Fibroblast of pulmonary artery (primary cell): ENCODE measurements at places on chromosomes 4 and X.

DNA sequence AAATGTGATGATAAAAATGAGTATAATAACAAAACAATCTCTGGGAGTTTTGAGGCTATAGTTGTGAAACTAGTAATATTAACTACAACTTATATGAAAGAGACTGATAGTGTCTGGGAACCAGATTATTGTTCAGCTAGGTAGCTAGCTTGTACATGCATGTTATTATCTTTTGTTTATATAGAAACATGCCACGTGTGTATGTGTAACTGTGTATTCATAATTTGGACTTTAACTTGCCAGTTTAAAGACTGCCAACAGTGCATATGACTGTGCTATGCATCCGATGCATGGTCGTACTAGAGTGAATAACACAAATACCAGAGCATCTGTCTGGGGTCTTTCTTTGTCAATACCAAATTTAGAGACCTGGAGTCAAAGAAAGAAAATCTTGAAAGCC, 92.2 kb downstream of the ADGRL3 start:
- no peak for DNase-seq

- no peak for DNase-seq
Measured at GRCh38 chr4:151355155-151355554, 29.8 kb upstream of the SH3D19 start.

DNA sequence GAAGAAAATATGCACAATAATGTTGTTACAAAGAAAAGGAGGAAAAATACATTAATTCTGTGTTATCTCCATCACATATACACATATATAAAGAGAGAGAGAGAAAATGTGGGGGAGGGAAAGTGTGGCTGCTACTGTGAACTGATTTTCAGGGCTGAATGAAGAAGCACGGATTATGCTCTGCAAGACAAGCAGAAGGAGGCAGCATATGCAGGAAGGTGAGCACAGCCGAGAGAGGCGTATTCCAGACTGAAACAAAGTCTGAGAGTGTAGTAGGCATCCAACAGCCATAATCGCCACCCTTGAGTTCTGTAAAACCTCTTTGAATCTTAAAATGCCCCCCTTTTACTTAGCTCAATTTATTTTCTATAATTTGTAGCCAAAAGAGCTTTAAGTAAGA, 1081.8 kb upstream of the GRID2 start:
- no peak for DNase-seq

GRCh38 chr4:17283832-17284231, 228.1 kb downstream of the QDPR start:
- no peak for DNase-seq

- peak; percentile 50 for DNase-seq
Measured at GRCh38 chr4:103498161-103499070, 221.4 kb downstream of the TACR3 start.

- peak; percentile 54 for DNase-seq
Measured at GRCh38 chr4:184693056-184693455, 40.8 kb downstream of the CENPU start.

GRCh38 chrX:50988649-50989048, 78.1 kb downstream of the BMP15 start:
- peak; percentile 39 for DNase-seq

DNA sequence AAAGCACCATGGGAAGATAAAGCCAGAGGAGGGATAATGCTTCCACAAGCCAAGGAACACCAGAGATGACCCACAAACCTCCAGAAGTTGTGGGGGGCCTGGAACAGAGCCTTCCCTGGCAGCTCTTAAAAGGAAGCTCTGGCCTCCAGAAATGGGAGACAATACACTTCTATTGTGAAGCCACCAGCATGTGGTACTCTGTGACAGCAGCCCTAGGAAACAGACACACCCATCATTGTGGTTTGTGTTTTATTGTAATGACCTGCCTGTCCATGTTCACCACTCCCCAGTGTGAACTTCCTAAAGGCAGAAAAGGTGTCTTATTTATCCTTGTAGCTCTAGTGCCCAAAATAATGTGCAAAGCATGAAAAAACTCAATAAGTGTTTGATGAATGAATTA, 264.1 kb upstream of the GATB start:
- no peak for DNase-seq

- DNase-seq, result no peak
Measured at GRCh38 chr4:43238008-43238407, 345.5 kb downstream of the GRXCR1 start.

DNA sequence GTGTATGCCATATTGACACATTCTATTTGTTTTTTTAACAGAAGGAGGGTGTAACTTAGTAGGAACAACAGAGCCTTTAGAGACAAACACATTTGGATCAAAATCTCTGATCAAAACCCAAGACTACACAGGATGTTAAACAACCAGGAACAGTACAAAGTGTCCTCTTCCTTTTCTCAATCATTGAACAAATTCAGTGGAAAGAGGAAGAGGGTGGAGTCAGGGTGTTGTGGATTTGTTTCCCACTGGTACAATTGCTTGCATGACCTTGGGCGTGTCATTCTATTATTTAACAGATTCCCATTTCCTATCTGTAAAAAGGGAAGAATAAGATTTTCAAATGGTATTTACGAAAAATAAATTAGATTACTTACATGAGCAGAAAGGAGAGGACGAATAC, 1162.8 kb upstream of the PRKX start:
- DNase-seq, result no peak
